Adipocyte (in vitro differentiated cells): ENCODE measurements at places on chromosomes 1 and 21.
A peak's percentile ranks its signal among the peaks of the same experiment; 100 is the strongest.

DNA sequence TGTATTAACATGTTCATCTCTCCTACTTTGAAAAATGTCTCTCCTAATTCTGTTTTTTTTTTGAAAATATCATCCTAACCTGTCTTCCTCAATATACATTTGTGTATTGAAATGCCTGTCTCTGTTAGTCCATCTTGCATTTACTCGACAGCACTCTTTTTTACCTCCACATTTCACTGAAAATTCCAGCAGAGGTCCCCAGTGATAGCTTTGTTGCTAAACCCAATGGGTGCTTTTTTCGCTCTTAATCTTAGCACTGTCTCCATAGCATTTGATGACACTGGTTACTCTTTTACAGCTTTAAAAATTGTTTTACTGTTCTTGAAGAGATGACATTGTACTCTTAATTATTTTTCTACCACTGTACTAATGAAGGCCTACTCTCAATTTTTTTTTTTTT is 10.8 kb downstream of the OSBPL9 start:
- DNase-seq = peak; percentile 65

DNA sequence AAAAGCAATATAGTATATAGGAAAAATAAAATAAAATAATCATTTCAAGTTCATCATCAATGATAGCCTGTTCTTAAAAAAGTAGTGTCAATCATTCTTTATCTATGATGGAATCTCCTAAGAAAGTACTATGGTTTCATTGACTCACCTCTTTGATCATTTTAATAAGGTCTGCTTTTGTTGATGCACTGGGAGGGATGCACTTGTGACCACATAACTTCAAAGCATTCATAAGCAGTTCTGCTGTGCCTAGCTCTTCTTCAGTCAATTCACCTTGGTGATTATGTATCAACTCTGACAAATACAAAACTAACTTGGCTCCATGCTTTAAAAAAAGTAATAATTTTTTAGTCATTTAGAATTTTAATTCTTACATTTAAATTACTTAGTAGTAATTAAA is 84.8 kb upstream of the GNG4 start:
- DNase-seq = no peak

- no peak for DNase-seq
These were observed 177.3 kb downstream of the CAMTA1 start for GRCh38 chr1:6962478-6962995.

DNA sequence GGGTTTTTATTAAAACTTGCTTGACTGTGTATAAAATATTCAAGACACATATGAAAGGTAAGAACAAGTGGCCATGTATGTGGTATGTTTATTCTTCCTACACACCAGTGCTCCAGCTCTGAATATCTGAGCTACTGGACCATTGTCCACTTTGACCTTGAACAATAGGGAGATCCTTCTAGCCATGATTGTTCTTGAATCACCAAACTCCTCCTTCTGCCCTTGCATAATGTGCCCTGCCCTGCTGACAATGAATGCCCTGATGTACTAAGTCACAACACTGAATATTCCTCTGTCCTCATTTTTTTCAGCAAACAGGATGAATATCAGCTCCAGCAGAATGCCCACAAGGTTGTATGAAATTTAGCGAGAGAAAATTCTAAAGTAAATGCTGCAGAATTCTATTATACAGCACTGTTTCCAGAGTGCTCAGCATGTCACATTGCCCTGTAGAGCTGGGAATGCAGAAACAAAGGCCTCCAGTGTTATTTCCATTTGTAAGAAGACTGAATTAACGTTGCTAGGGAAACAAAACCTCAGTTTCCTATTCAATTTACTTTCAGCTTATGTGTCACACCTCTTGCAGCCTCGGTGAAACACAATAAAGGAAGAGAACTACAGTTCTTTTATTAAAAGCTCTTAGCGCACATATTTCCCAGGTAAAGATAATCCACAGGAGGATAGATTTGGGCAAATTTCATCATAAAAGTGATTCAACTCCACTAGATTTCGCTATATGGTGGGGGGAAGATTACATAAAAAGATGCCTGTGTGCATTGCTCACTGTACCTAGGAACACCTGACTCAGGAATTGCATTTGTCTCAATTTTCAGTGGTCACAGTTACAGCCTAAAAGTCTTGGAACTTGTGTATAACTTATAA is 187.4 kb upstream of the ATP1B1 start:
- DNase-seq = no peak

DNA sequence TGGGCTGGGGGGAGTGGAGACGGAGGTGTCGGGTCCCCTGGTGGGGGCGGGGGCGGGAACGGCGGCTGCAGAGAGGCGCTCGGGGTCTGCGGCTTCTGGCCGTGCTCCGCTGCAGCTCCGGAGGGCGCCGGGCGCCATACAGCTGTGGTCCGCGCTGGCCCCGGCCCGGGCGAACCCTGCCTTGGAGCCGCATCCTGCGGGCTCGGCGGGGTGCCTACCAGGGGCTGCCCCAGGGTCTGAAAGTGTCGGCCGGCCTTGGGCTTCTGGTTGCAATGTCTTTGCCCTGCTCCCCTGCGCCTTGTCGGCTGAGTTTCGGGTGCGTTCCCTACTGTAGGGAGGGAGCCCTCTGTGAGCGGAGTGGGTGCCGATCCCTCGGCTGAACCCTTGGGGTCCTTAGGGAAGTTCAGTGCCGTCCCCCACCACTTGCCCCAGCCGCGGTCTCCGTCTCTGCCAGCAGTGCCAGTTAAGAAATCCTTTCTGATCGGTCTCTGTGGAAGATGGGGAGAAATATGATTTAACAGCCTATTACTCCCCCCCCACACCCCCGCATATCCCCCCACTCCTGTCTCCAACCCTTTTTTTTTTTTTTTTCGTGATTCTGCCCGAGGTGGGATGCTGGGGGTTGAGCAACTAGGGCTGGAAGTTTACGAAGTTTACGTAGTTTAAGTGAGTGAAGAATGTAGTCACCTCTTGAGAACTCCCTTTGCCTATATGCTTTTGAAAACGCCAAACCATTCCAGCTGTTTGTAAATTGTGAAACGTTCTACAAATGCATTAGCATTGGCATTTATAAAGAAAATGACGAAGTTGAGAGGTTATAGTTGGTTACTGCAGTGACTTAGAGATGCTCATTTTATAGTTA is 588 bp downstream of the NEXN start:
- peak; percentile 84 for DNase-seq

- no peak for DNase-seq
These were observed 65.5 kb downstream of the MT1HL1 start for GRCh38 chr1:236938760-236939159.

GRCh38 chr1:167482184-167482583 is 36.1 kb downstream of the CD247 start:
- no peak for DNase-seq

- no peak for DNase-seq
These were observed 37.5 kb upstream of the KCNA10 start for GRCh38 chr1:110556471-110556807.

DNA sequence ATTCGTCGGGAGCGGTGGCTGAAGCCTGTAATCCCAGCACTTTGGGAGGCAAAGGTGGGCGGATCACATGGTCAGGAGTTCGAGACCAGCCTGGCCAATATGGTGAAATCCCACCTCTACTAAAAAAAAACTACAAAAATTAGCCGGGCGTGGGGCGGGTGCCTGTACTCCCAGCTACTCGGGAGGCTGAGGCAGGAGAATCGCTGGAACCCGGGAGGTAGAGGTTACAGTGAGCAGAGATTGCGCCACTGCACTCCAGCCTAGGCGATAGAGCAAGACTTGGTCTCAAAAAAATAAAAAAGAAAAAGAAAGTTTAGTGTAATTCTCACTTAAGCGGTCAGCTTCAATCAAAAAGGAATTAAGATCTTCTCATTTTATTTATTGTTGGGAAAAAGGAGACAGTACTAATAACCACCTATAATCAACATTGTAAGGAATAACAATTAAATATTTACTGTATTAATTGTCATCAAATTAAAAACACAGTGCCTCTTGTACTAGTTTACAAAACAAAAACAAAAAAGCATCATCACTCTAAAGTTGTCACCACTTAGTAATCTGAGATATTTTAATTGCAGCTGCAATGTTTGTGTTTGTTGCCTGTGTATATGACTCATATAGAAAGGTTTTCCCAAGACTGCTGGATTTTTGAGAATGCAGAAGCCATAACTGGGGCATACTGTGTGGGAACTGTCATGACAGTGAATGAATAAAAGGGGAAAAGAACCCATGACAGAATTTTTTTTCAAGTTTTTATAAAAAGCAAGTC is 3.7 kb downstream of the FBXO42 start:
- DNase-seq = peak; percentile 91

DNA sequence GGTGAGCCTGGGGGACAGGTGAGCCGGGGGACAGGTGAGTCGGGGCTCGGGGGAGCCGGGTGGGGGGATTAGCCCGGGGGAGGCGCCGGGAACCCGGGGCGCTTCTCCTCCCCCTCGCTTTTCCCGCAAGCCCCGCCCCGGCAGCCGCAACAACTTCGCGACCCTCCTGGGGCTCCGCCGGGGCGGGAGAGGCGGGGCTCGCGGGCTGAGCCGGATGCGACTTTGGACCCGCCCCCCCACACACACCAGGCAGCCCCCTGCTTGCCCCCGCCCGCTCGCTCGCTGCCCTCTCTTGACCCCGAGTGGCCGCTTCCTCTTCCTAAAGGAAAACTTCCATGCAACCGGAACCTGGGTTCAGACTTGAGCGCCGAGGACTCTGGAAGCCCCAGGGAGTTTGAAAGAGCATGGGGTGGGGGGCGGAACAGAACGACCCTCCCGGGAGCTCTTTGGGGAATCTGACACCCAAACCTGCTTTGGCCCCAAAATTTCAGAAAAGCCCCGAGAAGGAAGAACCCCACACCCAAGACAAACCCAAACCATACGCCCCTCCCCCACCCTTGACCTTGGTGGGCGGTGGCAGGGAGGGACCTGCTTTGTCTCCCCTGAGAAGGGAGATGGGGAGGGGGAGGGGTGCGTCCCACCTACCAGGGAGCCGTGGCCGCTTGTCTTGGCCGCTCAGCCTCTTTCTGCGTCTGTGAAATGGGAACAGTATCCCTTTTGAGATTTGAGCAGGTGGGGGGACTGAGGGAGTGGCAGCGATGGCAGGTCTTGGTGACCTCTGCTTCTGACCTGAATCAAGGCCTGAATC is 550 bp downstream of the ARHGEF16 start:
- DNase-seq = no peak

- no peak for DNase-seq
These were observed 11.7 kb upstream of the EXTL1 start for GRCh38 chr1:26009796-26010447.

DNA sequence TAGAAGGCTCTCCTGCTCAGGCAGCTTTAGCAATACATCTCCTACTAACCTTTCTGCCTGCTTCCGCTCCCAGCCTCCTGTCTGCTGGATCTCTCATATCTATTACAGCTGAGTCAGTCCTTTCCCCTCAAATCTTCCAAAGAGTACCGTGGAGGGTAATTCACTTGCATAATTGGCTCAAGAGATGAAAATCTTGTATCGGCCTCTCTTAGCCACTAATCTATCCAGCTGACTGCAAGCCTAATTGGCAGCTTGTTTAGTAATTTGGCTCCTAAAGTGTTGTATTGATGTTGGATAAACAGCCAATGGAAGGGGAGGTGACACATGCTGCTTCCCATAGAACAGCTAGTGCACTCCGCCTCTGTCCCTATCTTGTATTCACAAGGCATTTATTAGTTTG is 195.7 kb downstream of the GPATCH2 start:
- no peak for DNase-seq

DNA sequence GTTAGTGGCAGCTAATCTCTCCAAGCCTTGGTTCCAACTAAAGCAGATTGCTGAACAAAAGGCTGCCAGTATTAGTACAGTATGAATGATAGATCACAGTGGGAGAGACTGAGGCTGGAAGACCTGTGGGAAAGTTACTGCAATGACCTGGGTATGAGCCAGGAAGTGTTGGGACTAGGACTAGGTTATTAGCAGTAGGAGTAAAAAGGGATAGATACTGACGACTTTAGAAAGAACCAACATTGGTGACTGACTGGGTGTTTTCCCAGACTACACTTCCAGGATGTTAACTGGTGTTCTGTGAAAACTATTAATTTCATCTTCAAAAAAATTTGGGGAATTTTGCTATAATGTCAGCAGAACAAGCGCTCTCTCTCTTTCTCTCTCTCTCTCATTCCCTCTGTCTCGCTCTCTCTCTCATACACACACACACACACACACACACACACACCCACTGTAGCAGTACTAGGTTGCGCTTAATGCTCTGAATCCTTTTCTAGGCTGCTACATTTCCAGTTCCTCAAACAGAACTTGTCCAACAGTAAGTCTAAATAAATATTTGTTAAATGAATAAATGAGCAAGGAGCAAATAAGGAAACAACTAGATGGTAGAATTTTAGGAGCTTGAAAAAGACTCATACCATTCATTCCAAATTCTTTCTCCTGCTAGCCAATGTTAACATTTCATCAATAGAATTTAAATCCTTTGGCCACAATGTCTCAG is 47.6 kb upstream of the RGS8 start:
- peak; percentile 5 for DNase-seq

- no peak for DNase-seq
These were observed 26.9 kb upstream of the GPR88 start for GRCh38 chr1:100511058-100511457.

DNA sequence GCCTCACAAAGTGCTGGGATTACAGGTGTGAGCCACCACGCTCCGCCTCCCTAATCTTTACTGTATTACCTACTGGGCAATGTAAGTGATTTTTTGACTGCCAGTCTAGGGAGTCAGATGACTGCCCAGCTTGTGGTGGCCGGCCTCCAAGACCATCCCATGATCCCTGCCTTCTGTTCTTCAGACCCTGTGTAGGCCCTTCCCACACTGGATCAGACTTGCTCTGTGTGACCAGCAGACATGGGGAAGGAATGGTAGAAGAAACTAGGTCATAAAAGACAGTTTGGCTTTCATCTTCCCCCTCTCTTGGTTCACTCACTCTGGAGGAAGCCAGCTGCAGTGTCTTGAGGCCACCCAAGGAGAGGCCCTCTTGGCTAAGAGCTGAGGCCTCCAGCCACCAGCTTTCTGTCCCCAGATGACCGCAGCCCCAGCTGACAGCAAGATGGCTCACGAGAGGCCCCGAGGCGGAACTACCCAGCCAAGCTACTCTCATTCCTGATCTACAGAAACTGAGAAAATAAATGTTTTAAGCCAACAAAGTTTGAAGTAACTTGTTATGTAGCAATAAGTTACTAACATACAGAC is 14.5 kb upstream of the CBR3 start:
- DNase-seq = peak; percentile 36

DNA sequence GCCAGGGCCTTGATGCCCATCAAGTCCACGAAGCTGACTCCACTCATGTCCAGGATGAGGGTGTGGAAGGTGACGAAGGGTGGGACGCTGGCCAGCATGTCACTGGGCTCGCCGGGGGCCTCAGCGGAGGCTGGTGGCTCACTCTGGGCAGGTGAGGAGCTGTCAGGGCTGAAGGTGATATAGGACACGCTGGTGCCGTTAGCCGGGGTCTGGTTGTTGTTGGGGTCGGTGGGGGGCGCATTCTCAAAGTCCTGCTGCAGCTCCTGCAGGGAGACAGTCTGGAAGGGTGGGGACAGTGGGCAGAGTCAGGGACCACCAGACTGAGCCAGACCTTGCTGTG is 21.7 kb downstream of the SLC26A9 start:
- no peak for DNase-seq

GRCh38 chr1:29197590-29197924 is 15.9 kb upstream of the SRSF4 start:
- peak; percentile 46 for DNase-seq
